COR-L47 (cell line): ENCODE measurements at places on chromosomes 11 and 22.

- DNase-seq, result no peak
Observed at GRCh38 chr22:49969751-49970527, 9.4 kb downstream of the PIM3 start.

DNA sequence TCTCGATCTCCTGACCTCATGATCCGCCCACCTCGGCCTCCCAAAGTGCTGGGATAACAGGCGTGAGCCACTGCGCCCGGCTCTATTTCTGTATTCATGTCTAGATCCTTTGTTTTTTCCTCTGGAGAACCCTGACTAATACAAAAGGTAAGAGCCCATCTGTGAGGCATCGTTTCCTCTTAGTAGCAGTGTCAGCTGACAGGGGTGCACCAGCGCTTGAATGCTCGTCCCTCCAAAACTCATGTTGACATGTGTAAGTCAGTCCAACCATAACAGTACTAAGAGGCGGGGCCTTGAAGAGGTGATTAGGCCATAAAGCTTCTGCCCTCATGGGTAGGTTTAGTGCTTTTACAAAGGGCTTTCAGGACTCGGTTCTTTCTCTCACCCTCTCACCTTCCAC is 470.1 kb upstream of the B3GAT1 start:
- DNase-seq, result no peak

- no peak for DNase-seq
Observed at GRCh38 chr11:26904132-26904531, 89.8 kb upstream of the FIBIN start.

DNA sequence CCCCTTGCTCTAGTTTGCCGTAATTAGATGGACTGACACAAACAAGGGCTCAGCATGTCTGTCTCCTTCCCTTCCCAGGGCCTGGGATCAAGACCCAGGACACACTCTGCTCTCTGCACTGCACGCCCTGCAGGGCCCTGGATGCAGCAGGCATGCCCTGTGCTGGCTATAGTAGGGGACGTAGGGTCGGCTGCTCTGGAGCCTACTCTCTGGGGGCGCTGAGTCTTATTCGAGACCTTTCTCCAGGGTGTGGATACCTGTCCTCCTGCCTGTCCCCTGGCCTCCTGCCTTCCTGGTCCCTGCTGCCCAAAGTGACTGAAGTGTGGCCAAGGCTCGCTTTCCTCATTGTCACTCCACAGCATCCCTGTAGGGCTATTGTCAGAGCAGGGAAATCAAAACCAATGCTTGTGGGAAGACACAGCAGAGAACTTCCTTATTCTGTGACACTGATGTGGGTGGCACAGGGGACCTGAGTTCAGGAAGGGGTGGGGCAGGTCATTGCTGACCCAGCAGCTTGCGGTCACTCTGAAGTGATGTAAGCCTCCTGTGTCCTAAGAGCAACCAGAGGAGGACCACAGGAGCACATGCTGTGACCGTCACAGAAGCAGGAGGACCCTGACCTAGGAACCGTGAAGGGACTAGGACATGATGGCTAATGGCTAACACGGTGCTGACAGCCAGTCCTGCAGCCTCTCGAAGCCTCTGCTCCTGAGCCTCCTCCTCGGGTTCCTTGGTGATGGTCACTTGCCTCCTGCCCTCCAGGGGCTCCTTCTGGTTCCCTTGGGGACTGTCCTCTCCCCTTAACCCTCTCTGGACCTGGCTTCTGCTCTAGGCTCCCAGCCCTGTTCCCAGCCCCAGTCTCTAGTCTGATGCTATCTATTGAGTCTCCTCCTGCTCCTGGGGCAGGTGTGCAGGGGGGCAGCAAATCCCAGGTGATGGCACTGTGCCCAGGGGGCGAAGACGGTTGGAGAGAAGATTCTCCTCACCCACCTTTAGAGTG is 10.3 kb downstream of the APOBEC3A start:
- DNase-seq, result no peak

DNA sequence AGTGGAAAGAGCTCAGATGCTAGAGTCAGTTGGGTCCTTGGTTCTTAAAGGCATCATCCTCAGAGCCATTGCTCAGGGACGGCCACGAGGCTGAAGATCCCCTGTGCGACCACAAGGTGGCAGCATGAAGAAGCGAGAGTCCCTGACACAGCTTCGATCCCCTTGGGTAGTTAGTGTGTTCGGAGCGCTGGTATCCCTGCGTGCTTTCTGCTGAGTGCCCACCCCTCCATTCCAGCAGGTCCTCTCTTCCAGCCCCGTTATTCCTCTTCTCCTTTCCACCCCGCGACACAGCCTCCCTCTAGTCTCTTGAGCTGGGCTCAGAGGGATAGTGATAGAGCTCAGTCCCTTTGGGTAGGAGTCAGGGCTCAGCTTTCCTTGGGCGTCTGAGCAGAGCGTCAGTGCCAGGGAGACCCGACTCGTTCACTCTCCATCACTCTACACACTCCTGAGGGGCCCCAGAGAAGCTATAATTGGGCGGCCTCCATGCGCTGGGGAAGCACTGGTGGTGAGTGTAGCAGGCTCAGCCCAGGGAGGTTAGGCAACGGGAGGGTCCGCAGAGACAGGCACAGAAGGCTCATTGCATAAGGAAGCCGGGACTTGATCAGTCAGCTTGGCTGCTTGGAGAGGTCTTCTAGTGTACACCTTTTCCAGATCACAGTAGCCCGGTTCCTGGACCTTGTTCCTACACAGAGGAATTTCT is at the start of gene OR51D1:
Gene OR51D1, plus strand, starts transcription at position 516 of the 700 bp plus-strand sequence. CDS start 2,314 bp downstream, outside the sequence.
- peak; percentile 62 for DNase-seq

- DNase-seq, result no peak
Observed at GRCh38 chr11:121417055-121417551, 35.0 kb upstream of the SORL1 start.

GRCh38 chr11:2599561-2600189 is 100.1 kb downstream of the KCNQ1OT1 start:
- no peak for DNase-seq

DNA sequence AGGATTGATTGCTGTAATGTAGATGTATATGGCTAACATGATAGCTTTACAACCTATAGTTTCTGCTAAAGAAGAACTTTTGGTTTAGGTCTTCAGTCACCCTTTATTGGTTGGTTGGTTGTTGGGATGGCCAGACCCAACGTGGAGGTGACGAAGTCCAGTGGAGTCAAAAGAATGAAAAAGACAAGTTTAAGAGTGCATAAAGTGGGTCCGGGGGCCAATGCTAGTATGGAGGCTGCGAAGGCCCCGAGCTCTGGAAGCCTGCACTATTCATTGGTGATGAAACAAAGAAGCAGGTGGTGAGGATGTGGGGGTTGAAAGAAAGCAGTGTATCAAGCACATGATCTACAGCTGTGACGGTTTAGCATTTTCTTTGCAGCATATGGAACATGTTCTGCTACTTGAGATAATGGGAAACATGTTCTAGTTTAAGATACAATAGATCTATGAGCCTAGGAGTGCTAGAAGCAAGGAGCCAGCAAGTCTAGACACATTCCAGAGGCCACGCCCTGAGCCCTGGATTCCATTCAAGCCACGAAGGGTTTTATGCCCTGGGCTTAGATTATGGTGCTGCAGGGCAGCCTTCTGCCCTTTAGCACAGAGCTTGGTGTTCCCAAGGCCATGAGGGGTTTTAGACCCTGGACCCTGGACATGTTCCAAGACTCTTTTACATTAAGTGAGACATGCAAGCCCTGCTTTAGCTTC is 6.3 kb downstream of the TCP11L1 start:
- DNase-seq, result no peak

GRCh38 chr11:56624661-56625110 is 10.0 kb upstream of the OR5M1 start:
- DNase-seq, result no peak

DNA sequence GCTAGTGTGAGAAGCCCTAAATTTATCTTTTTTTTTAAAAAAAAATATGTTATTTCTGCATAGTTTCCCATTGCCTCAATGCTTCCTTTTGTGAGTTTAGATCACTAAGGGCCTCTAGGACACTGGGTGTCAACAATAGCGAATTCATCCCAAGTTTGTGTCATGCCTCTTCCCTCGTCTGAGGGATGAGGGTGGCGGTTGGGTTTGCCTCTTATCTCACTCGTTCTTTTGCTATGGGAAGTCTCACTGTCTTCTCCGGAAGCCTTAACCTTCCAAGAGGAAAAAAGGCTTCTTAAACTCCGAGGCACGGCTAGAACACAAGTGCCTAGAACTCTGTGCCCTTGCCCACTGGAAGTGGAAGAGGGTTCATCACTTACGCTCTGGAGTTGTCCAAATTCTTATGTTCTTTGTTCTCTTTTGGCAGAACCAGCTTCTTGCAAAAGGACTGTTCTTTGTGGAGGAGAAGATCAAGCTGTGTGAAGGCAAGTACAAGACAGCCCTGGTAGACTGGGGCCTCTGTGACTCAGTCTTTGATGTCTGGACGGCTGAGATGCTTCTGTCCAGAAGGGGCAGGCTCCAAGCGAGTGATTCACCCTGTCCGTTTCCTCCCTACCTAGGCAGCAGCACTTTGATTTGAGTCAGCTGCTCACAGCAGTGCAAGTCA is 78.5 kb downstream of the TRAF6 start:
- no peak for DNase-seq
